ENCODE measurements at places on chromosomes 1 and 21. TPM values are rescaled to one million over a fixed set of nuclear protein-coding genes. Genes with fewer than 3 reads are reported as not detected.

The CHD1L gene
- polyA plus RNA-seq = 29.5 TPM

The S100A12 gene
- polyA plus RNA-seq = not detected

The LDLRAD1 gene
- polyA plus RNA-seq = not detected

The UBE2U gene
- not detected for polyA plus RNA-seq

The RCSD1 gene
- not detected for polyA plus RNA-seq

The PRRX1 gene
- 0.10 TPM for polyA plus RNA-seq

The OR14A2 gene
- not detected for polyA plus RNA-seq

The ICOSLG gene
- not detected for polyA plus RNA-seq

The NBL1 gene
- 9.9 TPM for polyA plus RNA-seq

The OTUD7B gene
- 5.4 TPM for polyA plus RNA-seq

The PRKAA2 gene
- polyA plus RNA-seq = 18.5 TPM

The ITPKB gene
- polyA plus RNA-seq = 0.19 TPM

The SLC1A7 gene
- not detected for polyA plus RNA-seq

The RAB3B gene
- polyA plus RNA-seq = 15.0 TPM
